ENCODE measurements at places on chromosomes 1 and 21.

GRCh38 chr1:62306065-62306464 lies 13.2 kb downstream of the KANK4 start:
- H3K27me3 ChIP-seq = no peaks in the 10 kb centered on the region
- no peak for DNase-seq
- H3K4me1 ChIP-seq = peaks cover 38% of the 10 kb centered on the region
- H3K36me3 ChIP-seq = no peaks in the 10 kb centered on the region

DNA sequence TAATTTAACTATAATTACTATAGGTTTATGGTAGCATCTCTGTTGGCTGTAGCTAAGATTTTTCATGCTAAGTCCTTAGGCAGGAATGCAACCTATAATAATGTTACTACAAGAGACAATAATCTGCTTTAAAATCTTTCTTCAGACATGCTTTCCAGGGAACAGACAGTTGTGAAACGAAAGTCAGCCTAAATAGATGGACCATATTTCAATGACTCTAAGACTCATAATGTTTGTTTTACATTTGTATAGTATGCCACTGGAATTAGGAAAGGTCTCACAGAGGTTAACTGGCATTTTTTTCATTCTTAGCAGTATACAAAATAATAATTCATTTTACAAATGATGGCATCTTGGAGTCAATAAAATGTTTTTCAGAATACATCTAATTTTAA lies 8.1 kb downstream of the RERE start:
- no peak for DNase-seq
- no peak overlapping the region for H3K4me3 ChIP-seq
- no peaks in the 10 kb centered on the region for H3K27me3 ChIP-seq
- no peaks in the 10 kb centered on the region for H3K36me3 ChIP-seq

GRCh38 chr1:113983826-113984225 lies 4.6 kb downstream of the OLFML3 start:
- peak overlapping the region; percentile 32 for H3K4me3 ChIP-seq
- H3K36me3 ChIP-seq = peaks cover 6% of the 10 kb centered on the region

DNA sequence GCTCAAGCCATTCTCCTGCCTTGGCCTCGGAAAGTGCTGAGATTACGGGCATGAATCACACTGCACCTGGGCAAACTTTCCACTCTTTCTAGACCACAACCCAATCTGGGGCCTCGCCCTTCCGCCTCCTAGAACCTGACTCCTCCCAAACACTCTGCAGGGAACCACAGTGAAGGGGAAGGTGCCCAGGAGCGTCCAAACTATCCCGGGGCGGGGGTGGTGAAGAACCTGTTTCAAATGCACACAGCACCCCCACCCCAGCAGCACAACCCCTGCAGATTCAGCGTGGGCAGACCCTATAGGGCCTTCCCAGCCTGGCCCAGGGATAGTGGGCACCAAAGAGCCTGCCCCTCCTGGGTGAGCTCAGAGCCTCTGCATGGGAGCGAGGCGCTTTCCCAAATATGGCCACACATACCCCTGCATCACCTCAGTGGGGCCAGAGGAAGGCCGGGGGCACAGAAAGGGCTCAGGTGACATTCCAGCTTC lies 86.9 kb downstream of the STUM start:
- no peak overlapping the region for H3K4me3 ChIP-seq
- H3K27me3 ChIP-seq = no peaks in the 10 kb centered on the region
- DNase-seq = peak; percentile 1
- peaks cover 46% of the 10 kb centered on the region for H3K36me3 ChIP-seq
- peaks cover 59% of the 10 kb centered on the region for H3K4me1 ChIP-seq
- H3K27ac ChIP-seq = no peak overlapping the region

GRCh38 chr21:41979751-41980369 lies 26.0 kb upstream of the C2CD2 start:
- no peaks in the 10 kb centered on the region for H3K4me1 ChIP-seq
- H3K36me3 ChIP-seq = no peaks in the 10 kb centered on the region
- no peaks in the 10 kb centered on the region for H3K27me3 ChIP-seq
- no peak overlapping the region for H3K4me3 ChIP-seq
- no peak for DNase-seq

DNA sequence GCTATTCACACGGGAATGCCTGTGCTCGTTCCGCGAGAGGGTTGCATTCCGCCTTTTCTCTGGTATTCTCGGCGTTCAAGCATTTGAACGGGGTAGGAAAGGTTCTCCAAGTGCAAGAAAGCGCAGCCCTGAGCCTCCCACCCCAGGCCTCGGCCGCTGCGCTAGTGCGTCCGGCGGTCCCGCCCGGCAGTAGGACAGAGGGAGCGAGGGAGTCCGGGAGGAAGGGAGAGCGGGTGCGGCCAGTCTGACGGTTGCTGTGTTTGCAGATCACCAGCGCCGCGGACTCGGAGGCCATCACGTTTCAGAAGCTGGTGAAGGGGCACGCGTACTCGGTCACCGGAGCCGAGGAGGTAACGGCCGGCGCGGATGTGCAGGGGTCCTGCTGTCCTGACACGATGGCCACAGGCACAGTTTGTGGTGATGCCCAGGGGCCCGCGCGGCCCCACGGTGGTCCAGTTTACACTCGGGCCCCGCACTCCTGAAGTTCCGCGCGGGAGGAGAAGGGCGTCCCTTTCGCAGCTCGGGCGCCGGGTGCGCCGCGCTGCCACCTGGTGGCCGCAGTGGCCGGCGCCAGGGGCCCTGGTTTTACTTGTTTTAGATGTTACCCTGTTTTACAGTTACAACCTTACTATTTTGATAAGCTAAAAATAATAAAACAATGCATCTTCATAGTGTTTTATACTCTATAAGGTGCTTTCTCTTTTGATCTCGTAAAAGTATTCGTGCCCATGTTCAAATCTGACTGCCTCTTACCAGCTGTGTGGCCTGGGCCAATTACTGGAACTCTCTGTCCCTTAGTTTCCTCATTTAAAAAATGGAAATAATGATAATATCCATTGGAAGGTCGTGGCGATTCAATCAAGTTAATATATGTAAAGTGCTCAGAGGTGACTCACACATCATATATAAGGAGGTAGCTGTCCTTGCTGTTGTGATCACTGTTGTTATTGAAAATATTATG lies 36.7 kb downstream of the CAPN2 start:
- H3K27ac ChIP-seq = peak overlapping the region; percentile 74
- DNase-seq = peak; percentile 78
- peak overlapping the region; percentile 36 for H3K4me3 ChIP-seq
- H3K27me3 ChIP-seq = no peaks in the 10 kb centered on the region
- peaks cover 25% of the 10 kb centered on the region for H3K4me1 ChIP-seq

GRCh38 chr1:228274452-228275178 lies 66.8 kb downstream of the OBSCN start:
- no peaks in the 10 kb centered on the region for H3K27me3 ChIP-seq
- peaks cover 41% of the 10 kb centered on the region for H3K36me3 ChIP-seq
- DNase-seq = no peak
- no peak overlapping the region for H3K27ac ChIP-seq

GRCh38 chr1:34926156-34926555 lies 3.3 kb downstream of the DLGAP3 start:
- H3K4me1 ChIP-seq = peaks cover 10% of the 10 kb centered on the region
- no peaks in the 10 kb centered on the region for H3K36me3 ChIP-seq
- H3K27ac ChIP-seq = no peak overlapping the region
- H3K4me3 ChIP-seq = no peak overlapping the region

GRCh38 chr1:4729090-4729471 lies 74.7 kb downstream of the AJAP1 start:
- H3K27me3 ChIP-seq = peaks cover 4% of the 10 kb centered on the region
- H3K27ac ChIP-seq = no peak overlapping the region
- no peaks in the 10 kb centered on the region for H3K36me3 ChIP-seq
- H3K4me1 ChIP-seq = no peaks in the 10 kb centered on the region
- DNase-seq = no peak

GRCh38 chr1:25795946-25796810 lies 3.8 kb upstream of the SELENON start:
- H3K36me3 ChIP-seq = no peaks in the 10 kb centered on the region
- no peak for DNase-seq
